Activated CD4-positive, alpha-beta memory T cell treated with anti-CD3 and anti-CD28 coated beads, Interleukin-2, amount 10 ng/mL, durations not matched to agents 7 days and 5 days (primary cell): ENCODE measurements at places on chromosomes 2 and 18. TPM values are rescaled to one million over a fixed set of nuclear protein-coding genes. Genes with fewer than 3 reads are reported as not detected.

The CTAGE1 gene
- total RNA-seq = not detected

The PROKR1 gene
- not detected for total RNA-seq

The SCG2 gene
- not detected for total RNA-seq

The KCNG3 gene
- not detected for total RNA-seq

The EVA1A gene
- not detected for total RNA-seq

The CHST10 gene
- total RNA-seq = 2.1 TPM

The CCDC68 gene
- 0.13 TPM for total RNA-seq

The CFLAR gene
- total RNA-seq = 196 TPM

The CREG2 gene
- 0.98 TPM for total RNA-seq

The CIB4 gene
- not detected for total RNA-seq

The GCKR gene
- total RNA-seq = not detected

The SP3 gene
- 96.9 TPM for total RNA-seq

The PLGLB2 gene
- 1.3 TPM for total RNA-seq

The SLC4A1AP gene
- total RNA-seq = 27.9 TPM

The GPR75 gene
- total RNA-seq = 1.4 TPM

The ALKAL2 gene
- not detected for total RNA-seq

The KIAA2012 gene
- total RNA-seq = not detected

The PDE1A gene
- not detected for total RNA-seq

The LMAN1 gene
- 102 TPM for total RNA-seq

The RAB27B gene
- 5.2 TPM for total RNA-seq

The SERPINB11 gene
- not detected for total RNA-seq

The TP53I3 gene
- total RNA-seq = 2.7 TPM

The ELOA2 gene
- not detected for total RNA-seq
